ENCODE measurements at places on chromosomes 2 and 18.

DNA sequence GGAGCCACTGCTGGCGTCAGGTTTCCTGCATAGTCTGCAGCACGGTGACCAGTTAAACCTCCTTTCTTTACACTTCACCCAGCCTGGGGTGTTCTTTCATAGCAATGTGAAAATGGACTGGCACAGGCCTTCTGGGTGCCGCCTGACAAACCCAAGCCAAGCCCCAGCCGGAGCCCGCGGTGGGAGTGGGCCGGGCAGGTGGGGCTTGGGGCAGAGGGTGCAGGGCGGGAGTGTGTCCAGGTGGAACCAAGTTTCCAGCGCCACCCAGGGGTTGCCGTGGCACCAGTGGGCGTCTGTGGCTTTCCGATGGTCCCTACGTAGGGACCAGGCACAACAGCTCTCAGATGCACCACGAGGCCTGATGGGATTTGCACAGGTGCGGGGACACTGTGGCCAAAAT is 75.8 kb downstream of the RTP5 start:
- no peaks in the 10 kb centered on the region for H3K36me3 ChIP-seq
- DNase-seq = no peak
- no peak overlapping the region for H3K27ac ChIP-seq
- H3K4me3 ChIP-seq = no peak overlapping the region
- no peaks in the 10 kb centered on the region for H3K4me1 ChIP-seq

DNA sequence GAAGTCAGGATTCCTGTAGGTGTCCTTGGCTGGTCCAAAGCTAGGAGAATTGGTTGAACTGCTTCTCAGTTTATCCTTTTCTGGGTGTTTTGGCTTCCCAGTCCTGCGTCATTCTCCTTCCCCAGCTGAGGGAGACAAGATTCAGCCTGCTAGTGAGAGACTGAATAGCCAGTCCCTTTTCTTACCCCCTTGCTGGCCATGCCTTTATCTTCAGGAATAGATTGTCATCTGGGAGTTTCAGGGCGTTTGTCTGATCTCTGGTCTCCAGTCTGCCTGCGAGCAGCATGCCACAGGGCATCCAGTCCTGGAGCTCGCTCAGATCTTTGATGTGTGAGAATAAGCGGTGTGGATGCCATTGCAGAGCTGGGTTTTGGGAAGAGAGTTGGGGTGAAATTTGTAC is 5.8 kb downstream of the MYO1B start:
- H3K27me3 ChIP-seq = no peaks in the 10 kb centered on the region
- peaks cover 22% of the 10 kb centered on the region for H3K4me1 ChIP-seq
- H3K27ac ChIP-seq = no peak overlapping the region
- DNase-seq = no peak

GRCh38 chr2:97742381-97742847 is 29.0 kb downstream of the ZAP70 start:
- H3K36me3 ChIP-seq = no peaks in the 10 kb centered on the region
- peaks cover 14% of the 10 kb centered on the region for H3K27me3 ChIP-seq

DNA sequence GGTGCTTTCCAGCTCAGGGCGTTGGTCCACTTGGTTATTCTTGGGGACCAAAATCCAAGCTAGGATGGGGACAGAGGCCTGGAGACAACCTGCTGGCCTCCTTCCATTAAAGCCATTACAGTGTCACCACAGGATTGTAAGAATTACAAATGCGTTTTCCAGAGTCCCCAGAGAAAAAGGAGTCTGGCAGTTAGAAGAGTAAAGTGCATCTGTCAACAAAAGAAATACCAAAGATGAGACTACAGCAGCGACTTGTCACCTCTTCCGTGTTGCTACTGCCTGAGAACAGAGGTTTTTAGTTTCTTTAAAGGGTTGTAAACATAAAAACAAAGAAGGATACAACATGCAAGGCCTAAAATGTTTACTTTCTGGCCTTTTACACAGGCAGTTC is 235.7 kb downstream of the AGAP1 start:
- no peak for DNase-seq
- H3K27ac ChIP-seq = no peak overlapping the region
- H3K27me3 ChIP-seq = no peaks in the 10 kb centered on the region
- peaks cover 34% of the 10 kb centered on the region for H3K4me1 ChIP-seq

- H3K27me3 ChIP-seq = peaks cover 5% of the 10 kb centered on the region
- no peaks in the 10 kb centered on the region for H3K4me1 ChIP-seq
- no peak overlapping the region for H3K4me3 ChIP-seq
- DNase-seq = no peak
- H3K36me3 ChIP-seq = no peaks in the 10 kb centered on the region
Measured at GRCh38 chr2:91477731-91478672, 2786.5 kb downstream of the RPIA start.

DNA sequence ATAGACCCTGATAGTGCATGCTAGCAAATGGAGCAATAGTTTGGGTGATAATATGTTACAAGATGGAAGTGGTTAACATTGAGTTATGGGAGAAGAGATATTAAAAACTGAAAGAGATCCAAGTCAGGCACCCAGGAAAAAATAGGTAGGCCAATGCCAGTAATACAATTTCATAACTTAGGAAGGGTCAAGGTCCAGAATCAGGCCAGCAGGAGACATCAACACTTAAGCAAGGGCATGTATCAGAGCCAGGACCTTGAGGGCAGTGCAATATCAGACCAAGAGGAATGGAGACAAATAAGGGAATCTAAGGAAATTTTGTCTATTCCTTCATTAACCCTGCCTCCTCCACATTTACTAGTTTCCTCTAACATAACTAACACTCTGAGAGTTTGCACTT is 124.1 kb upstream of the NYAP2 start:
- no peak for DNase-seq
- no peaks in the 10 kb centered on the region for H3K4me1 ChIP-seq
- no peak overlapping the region for H3K4me3 ChIP-seq

GRCh38 chr2:216287251-216287650 is 85.0 kb downstream of the MARCHF4 start:
- H3K27me3 ChIP-seq = no peaks in the 10 kb centered on the region
- DNase-seq = no peak
- no peak overlapping the region for H3K4me3 ChIP-seq
